HCT116 (cell line): ENCODE measurements at places on chromosomes 2 and 18.

DNA sequence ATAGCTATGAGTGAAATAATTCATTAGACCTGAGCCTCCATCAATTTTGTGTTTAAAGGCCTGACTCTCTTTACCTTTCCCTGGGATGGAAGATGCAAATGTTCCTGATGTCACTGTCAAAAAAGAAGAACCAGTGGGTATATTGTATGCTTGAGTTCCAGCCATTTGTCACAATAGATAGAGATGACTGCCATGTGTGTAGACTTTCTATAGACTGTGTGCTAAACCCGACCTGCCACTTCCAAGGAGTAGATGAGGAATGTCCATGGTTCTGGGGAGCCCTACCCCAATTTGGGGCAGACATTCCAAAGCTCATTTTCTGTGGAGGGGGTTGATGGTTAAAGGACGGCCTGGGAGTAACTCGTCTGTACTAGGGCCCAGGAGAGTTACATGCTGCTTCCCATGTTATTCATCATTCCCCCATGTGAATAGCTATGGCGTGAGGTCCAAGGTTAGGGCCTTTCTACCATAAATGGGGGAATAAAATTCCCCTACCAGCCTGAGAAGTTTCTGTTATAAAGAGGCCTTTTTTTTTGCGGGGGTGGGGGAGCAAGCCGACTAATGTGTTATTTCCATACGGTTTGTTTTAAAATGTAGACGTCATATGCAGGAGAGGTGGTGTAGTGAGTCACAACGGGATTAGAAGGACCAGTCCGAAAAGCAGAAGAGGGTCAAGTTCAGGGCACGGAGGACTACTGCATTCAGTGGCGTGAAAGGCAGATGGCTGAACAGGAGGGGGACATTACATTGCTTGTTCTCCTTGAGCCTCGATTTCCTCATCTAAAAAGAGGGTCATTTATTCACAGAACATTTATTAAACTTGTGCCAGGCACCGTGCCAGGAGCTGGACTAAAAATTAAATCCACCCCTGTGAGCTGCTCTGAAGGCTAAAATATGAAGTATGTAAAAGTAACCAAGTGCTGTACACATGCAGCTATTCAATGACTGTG lies 24.0 kb downstream of the IL1B start:
- DNase-seq = no peak

- DNase-seq = no peak
Observed at GRCh38 chr2:235747786-235748091, 253.9 kb downstream of the AGAP1 start.

DNA sequence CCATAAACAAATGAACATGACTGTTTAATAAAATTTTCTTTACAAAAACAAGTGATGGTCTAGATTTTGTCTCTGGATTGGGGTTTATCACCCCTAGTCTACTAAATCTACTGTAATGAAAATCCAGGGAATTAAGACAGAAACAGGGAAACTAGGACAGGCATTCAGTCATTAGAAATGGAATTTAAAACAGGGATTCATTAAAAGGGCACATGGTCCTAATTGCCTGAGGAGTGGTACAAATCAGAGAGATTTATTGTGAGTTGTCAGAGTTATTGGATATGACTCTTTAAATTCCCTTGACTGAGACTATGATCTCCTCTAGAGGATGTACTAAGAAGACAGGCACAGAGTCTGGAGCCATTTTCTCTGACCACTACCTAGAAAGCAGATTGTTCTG lies 670.9 kb upstream of the GCFC2 start:
- no peak for DNase-seq

DNA sequence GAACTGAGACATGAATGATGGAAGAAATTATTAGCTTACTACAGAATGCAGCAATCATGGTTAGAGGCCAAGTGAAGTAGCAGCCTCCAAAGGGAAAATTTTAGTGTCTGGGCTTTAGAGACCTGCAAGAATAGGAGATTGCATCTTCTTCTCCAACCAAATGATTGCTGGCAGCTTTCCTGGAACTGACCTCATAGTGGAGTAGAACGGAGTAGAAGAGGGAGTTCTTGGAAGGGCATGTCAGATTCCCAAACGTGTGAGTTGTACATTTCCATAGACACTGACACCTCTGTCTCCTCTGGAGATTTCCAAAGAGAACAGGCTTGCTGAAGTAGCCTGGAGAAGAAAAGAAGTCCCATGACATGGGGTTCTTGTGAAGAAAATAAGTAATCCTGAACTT lies 169.8 kb upstream of the ERBB4 start:
- no peak for DNase-seq

DNA sequence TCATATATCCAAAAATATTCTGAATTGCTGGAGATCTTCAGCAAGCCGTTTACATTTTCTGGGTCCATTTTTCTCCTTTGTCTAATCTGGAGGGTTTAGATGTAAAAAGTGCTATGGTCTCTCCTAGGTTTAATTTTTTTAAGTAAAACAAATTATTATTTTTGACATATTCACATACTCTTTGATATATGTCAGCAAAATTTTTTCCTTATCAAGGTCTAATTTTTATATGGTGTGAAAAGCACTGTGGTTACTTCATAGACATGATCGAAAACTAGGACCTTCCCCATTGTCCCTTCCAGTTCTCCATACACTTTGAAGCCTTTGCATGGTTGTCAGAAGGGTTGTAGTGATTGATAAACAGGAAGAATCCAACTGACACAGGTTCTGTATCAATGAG lies 168.2 kb downstream of the PLCL1 start:
- no peak for DNase-seq

DNA sequence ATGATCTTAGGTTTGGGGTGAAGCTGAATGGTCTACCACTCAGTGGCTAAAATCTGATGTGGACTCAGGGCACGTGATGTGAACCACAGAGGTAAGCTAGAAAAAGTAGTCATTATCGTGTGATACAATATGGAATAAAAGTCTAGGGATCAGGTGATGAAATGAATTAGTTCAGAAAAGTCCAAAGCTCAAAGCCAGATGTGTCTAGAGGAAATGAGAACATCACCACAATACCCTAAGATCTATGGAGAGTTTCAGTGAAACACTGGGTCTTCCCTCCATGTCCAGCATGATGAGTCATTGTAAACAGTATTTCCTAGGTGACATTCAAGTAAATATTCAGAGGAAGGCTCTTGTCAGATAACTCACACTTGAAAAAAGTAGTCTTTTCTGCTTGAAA lies 1257.4 kb upstream of the ZEB2 start:
- no peak for DNase-seq

GRCh38 chr18:46155641-46156051 lies 51.5 kb downstream of the HAUS1 start:
- no peak for DNase-seq

GRCh38 chr2:235960716-235961640 lies 207.2 kb downstream of the GBX2 start:
- no peak for DNase-seq

DNA sequence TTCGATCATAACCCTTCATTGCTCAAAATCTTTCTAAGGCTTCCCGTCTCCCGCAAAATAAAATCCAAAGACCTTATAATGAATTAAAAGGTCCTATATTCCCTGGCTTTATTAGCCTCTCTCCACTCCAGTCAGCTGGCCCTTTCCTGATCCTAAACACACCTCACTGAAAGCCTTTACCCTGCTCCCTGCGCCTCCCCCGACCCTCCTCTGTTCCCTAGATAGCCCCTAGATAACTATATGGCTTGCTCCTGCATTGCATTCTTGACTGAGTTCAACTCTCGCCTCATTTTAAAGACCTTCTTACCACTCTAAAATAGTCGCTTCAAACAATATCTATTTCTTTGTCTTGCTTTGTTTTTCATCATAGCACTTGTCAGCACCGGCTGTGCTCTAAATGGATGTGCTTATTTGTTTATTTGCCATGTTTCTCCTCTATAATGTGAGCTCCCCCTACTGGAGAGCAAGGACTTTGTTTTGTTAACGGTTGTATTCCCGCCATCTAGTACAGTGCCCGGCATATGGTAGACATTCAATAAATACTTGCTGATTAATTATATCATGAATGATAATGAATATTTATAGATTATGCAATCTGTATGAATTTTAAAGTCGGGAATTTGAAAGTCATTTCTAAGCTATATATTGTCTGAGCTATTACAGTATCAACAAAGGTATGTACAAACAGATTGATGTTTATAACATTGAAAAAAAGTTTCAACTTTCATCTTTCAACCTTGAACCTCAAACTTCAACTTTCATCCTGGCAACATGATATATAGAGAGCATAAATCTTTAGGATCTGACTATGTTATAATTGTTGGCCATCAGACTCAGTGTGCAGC lies 32.4 kb upstream of the VIT start:
- peak; percentile 64 for DNase-seq

- DNase-seq = no peak
Observed at GRCh38 chr2:241984271-241984655, 114.7 kb downstream of the RTP5 start.

DNA sequence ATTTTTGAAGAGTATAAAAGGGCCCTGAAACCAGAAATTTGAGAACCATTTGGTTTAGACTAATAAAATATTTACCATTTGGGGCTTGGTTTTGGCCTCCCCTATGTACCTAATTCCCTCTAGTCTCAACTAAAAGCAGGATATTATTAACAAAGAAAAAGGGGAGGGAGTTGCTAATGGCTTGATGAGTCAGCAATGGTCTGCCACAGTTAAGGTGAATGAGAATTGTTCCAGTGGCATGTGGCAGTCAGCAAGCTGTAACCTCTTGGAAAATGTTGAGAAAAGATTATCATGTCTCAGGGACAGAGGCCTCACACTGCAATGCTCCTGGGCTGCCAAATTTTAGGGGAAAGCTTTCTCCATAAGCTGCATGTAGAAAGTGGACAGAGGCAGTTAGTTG lies 20.1 kb upstream of the SLC39A10 start:
- no peak for DNase-seq

DNA sequence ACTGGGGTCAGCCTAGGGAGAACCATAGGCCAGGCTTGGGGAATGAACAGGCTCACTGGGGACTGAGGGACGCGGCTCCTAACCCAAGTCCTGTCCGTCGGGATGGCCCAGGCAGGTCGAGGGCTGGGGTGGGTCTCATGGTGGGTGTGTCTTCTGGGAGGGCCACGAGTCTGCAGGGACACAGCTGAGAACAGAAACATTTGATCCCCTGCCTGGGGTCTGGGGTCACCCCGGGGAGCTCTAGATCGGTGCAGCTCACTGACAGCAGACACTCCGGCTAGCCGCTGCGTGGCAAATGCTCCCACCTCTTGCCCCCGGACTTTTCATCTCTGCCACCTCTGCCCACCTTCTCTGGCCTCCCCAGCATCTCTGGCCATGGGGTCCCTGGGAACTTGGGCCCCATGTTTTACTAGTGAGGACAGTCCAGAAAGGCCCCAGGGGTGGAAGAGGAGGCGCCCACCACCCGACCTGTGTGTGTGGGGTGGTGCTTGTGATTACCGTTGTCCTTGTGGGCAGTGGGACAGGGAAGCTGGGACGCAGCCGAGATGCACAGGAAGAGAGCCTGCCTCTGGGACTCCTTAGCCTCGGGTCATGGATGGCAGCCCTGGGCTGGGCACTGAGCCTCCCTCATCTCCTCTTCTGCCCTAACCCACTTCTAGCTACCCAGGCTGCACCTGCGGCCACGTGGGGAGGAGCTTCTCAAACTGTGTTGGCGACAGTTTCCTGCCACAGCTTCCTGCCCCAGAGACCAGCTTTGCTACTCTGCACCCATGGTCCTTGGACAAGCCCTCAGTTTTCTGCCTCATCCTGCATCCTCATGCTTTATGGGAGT lies 4.9 kb downstream of the ZAP70 start:
- no peak for DNase-seq

GRCh38 chr18:12005538-12006487 lies 24.5 kb downstream of the IMPA2 start:
- no peak for DNase-seq

DNA sequence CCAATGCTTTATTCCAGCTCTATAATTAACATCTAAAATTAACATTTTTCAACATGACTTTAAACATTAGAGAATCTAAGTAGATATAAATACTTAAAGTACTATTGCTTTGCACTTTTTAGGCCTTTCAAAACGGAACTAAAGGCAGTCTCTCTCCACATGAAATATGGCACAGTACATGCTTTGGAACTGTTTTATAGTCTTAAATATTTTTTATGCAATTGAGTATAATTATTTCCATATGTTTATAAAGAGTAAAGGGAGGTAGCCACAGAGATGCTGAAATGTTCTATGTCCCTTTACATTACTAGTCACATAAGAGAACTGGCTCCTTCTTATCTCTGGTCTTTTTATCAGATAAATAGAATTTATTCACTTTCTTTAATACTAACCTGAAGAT lies 674.0 kb downstream of the PLCL1 start:
- DNase-seq = no peak

DNA sequence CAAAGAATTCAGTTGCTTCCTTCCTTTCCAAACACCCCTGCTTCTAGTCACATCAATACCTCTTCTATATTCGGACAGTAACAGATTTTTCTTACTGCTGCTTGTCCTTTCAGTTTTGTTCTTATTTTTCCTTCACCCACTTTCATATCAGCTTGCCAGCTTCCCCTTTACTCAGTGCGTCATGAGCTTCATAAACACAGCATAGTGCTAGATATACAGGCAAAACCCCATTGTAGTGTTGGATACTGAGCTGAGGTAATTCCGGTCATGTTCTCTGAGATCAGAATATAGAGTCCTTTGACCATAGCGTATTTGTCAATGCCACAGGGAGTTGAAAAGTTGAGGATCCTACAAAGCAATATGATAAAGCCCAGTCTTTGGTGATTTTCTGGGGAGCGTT lies 2.4 kb downstream of the FARP2 start:
- no peak for DNase-seq

DNA sequence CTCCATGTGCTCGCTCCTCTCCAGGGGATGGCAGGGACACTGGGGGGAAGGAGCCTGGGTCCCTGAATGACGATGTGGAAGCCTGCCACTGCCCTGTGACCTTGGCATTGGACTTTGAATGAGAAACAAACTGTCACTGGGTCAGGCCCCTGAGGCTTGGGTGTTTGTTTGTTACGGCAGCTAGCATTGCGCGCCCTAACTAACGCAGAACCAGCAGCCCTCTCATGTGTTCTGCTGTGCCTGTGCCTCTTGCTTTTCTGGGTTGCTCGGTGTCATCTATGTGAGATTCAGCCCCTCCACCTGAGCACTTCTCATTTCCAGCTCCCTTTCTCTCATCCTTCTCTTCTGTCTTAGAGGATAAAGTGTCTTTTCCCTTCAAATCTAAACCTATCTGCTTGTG lies 23.6 kb upstream of the INHBB start:
- no peak for DNase-seq

GRCh38 chr18:44954257-44954656 lies 273.6 kb downstream of the SETBP1 start:
- no peak for DNase-seq

DNA sequence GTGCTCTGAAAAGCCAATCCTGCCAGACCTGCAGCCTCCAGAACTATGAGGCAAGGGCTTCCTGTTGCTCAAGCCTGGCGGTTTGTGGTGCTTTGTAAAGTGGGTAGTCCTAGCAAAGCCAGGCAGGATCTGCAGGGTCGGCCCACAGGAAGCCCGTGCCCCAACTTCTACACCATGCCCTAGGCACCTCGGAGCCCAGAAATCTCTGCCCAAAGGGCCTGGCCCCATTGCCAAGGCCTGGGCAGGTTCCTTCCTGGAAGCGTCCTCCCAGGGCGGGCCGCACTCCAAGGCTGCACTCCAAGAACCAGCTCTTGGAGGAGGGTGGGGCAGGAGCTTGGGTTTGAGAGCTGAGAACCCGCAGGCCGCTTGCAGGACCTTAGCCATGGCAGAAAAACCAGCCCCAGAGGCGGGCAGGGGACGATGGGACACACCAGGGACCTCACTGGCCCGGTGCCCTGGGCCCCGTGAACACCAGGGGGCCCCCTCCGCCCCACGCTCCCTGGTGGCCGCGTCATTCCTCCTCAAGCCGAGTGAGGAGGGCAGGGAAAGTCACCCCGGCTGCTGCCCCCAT lies 37.2 kb upstream of the ID2 start:
- DNase-seq = no peak
